ENCODE measurements at places on chromosomes 16 and 17.

DNA sequence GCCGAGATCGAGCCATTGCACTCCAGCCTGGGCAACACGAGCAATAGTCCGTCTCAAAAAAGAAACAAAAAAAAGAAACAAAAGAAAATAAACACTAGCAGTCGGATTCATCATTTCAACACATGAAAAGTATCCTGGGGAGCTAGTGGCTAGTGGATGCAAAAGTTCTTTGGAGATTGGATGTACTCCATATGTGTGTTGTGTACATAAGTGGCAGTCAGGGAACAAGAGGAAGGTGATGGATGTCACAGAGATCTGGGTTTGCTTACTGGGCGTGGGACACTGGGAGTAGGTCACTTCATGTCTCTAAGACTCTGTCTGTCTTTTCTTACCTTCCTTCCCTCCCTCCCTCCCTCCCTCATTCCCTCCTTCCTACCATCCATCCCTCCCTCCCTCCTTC lies 35.4 kb downstream of the MRC2 start:
- no peak for DNase-seq

- DNase-seq: no peak
Observed at GRCh38 chr17:5354310-5354709, 65.2 kb downstream of the NUP88 start.

GRCh38 chr17:46732160-46732559 lies 86.3 kb downstream of the WNT3 start:
- no peak for DNase-seq

DNA sequence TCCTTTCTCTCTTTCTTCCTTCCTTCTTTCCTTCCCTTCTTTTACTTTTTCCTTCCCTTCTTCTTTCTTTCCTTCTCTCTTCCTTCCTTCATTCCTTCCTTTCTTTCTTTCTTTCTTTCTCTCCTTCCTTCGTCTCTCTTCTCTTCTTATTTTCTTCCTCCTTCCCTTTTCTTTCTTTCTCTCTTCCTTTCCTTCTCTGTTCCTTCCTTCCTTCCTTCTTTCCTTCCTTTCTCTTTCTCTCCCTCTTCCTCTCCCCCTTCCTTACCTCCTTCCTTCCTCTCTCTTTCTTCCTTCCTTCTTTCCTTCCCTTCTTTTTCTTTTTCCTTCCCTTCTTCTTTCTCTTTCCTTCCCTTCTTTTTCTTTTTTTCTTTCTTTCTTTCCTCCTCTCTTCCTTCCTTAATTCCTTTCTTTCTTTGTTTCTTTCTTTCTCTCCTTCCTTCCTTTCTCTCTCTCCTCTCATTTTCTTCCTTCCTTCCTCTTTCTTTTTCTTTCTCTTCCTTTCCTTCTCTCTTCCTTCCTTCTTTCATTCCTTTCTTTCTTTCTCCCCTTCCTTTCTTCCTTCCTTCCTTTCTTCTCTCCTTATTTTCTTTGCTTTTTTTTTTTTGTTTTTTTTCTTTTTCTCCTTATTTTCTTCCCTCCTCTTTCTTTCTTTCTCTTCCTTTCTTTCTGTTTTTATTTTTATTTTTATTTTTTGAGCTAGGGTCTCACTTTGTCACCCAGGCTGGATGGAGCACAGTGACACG lies 22.8 kb downstream of the GPR142 start:
- no peak for DNase-seq

DNA sequence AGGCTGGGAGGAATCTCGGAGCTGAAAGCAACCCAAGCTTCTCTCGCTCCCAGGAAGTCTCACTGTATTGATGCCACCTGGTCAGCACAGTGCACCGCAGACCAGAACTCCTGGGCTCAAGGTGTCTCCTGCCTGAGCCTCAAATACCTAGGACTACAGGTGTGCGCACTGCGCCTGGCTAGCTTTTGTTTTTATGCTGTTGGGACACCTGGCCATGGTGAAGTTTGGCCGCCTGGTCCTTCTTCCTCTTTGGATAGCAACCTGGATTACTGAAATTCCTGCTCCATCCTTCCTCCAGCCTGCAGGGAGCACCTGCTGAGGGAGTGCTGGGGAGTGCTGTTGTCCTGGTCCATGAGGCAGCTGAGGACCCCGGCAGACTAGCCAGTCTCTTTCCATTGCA lies 56.6 kb downstream of the COTL1 start:
- DNase-seq: no peak

DNA sequence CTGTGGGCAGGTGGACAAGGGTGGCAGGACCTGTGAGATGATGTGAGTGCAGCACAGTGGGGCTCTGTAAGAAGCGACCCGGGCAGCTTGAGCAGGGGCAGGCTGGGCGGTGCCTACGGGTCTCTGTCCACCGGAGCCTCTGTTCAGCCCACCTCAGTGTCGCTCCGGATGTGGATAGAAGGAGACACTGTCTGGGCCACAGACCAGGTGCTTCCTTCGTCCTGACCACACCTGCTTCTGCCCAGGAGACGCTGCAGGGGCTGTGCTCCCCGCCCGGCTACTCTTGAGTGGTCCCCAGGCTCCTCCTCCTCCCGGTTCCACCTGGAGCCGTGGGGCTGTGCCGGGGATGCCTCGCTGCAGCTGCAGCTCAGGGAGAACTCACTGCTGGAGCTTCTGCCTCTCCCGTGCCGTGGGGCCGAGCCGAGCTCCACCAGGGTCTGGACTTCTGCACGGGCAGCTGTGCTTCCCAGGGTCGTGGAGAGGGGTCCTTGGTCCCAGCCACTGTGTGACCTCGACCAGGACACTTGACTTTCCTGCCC lies 21.5 kb downstream of the METRNL start:
- no peak for DNase-seq

- DNase-seq: no peak
Observed at GRCh38 chr17:76716146-76716838, 5.5 kb upstream of the MXRA7 start.

DNA sequence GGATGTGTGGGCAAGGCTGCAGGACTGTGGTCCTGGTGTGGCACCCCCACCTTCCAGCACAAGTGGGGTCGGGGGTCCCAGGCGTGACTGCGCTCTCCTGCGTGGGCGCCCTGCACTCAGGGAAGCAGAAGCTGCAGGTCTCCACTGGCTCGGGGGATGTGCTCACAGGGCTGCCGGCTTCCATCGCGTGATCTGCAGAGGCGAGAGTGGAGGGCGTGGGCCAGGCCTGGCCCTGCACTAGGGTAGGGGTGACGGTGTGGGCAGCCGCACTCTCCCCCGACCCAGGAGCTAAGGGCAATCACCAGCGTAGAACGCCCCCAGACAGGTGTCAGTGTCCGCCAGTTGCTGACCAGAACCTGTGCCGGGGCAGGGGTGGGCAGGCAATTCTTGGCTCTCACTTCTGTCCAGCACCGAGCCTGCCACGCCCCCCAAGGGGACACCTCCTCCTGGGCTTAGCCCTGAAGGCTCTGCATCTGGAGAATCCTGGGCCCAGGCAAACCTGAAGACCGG lies 32.3 kb downstream of the TNFRSF13B start:
- DNase-seq: no peak

GRCh38 chr17:17381446-17382064 lies 78.4 kb downstream of the NT5M start:
- DNase-seq: no peak

DNA sequence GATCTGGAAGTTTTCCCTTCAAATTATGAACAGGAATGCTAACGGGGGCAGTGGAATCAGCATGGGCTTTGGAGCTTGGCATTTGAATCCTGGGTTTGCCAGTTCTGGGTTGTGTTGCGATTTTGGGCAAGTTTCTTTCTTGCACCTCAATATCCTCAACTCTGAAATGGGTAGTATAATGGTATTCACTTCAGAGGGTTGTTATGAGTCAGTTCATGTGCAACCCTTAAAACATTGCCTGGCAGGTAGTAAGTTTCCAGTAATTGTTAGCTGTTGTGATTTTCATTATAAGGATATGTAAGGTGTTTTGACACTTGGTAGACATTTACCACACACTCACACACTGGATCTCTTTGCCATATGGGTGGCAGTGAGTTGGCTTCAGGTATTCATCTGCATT lies 33.4 kb downstream of the SNX29 start:
- DNase-seq: no peak

DNA sequence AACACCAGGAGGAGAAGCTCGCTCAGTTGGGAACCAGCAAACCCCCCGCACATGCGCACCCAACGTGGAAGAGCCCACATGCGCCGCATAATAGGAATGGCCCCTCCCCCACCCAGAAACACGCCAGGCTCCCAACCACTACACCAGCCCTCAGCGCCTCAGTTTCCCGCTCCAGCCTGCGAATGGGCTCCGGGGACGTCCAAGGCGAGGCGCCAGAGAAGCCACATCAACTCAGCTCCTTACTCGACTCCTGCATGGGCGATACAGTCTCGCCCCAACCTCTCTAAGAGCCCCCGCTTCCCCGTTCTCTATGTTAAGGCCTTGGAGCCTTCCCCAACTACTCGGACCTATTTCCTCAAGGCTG lies 504 bp downstream of the SRSF1 start:
- no peak for DNase-seq

GRCh38 chr17:42906772-42907446 lies 6.3 kb downstream of the G6PC1 start:
- no peak for DNase-seq

- DNase-seq: no peak
Observed at GRCh38 chr17:83156408-83156807, 77.0 kb downstream of the METRNL start.

DNA sequence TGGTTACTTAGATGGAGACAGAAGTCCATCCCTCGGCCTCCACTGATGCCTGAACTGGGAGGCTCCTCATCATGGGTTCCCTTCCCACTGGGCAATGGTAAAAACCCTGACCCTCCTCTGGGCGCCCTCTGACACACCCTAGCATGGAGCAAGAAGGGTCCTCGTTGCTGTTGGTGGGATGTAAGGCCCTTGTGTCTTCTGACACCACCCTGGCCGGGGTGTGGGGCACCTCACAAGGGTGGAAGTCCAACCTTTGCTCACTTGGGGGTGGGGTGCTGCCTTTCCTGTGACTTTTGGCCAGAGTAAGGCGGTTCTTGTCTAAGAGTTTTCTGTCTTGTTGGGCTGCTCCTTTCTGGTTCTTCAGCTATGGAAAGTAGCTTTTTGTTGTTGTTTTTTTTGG lies 28.7 kb downstream of the MPRIP start:
- DNase-seq: no peak

DNA sequence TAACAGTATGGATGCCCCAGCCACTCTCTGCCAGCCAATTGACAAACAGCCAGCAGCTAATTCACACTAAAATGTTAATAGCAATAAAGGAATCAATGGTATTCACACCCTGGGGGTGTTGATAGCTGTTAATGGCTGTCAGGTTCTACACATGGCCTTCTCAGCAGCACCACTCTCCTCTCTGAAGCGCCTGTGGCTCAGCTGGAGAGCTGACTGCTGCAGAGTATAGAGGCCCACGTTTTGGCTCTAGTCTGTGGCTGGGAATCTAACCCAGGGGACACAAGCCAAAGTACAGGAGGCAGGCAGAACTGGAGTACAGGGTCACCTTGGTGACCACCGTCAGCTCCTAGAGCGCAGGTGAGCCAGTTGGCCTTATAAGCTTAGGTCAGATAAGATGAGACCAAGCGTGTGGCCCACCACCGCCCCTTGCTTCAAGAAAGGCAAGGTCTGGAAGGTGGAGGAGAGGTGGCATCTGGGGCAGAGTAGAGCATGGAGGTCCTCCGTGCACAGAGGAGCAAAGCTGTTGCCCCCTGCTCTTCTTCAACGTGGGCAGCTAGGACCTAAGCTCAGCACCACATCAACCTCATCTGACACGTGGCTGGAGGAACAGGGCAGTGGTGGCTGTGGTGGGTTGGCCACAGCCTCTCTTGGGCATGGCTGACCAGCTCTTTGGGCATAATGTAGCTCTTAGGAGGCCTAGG lies 25.4 kb downstream of the CCR7 start:
- DNase-seq: no peak

DNA sequence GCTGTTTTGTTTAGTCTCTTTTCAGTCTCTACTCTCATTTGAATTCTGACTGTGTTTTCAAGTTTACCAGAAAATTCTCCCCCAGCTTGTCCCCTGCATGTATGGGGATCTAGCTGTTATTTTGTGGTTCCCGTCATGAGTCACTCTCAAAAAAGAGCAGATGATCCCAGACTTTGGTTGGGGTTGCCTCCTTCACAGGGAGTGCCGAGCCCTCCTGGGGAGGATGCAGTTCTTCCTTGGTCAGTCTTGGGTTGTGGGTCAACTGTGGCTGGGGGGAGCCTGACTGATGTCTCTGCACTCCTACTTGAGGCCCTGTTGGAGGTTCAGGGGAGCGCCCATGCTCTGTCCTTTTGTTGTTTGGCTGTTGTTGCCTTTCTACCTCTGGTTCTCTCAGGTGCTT lies 37.7 kb downstream of the EPN2 start:
- DNase-seq: no peak

DNA sequence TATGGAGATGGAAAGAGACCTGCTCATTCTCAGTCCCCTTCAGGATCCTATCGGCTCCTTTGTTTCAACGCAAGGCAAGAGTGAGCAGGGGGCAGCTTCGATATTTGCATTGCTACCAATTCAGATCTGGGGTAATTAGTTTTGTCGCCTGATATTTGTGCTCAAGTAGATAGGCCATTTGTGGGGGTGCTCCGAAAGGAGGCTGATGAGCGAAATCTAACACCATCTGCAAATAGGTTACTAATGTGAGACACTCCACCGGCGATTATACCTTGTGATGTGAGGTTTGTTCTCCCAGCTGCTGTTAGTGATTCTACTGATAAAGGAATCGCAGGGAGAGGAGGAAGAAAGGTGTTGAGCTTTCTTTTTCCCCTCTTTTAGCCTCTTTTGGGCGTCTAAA lies 31.5 kb downstream of the WSCD1 start:
- DNase-seq: no peak

GRCh38 chr16:51556694-51557340 lies 405.7 kb upstream of the SALL1 start:
- DNase-seq: no peak

- no peak for DNase-seq
Observed at GRCh38 chr17:15650741-15651582, 31.5 kb upstream of the FBXW10B start.

GRCh38 chr17:82874011-82874835 lies 34.4 kb upstream of the ZNF750 start:
- DNase-seq: no peak

DNA sequence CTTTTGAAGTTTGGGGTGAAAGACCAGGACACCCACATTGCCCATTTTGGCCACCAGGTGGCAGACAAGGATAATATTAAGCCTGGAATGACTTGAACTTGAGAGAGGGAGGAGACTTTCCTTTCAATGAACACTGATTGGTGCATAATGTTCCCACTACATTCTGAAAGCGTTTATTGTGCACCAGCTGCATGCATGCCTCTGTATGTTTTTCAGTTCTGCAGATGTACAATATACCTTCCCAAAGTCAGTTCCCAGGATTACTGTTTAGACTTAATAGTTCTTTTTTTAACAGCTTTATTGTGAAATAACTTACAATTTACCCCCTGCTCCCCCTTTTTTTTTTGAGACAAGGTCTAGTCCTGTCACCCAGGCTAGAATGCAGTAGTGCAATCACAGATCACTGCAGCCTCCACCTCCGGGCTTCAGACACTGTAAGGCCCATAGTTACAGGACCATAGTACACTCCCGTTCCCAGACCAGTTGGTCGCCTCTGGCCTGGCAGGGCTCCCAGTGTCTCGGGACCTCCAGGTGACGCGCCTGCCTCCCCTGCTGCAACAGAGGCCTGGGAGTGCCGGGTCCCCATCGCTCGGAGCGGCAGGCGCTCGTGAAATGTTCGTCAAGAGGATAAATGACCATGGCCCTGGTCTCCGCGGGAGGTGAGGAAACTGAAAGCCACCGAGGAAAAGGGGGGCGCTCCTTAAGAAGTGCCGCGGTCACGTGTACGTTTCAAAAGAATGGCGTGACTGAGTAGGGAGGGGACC lies 12.2 kb downstream of the CES2 start:
- no peak for DNase-seq

GRCh38 chr17:61047515-61047914 lies 352.1 kb upstream of the TBX2 start:
- no peak for DNase-seq

Data from esophagus squamous epithelium (tissue), 5 donors.